ENCODE measurements at places on chromosomes 5 and 9.

DNA sequence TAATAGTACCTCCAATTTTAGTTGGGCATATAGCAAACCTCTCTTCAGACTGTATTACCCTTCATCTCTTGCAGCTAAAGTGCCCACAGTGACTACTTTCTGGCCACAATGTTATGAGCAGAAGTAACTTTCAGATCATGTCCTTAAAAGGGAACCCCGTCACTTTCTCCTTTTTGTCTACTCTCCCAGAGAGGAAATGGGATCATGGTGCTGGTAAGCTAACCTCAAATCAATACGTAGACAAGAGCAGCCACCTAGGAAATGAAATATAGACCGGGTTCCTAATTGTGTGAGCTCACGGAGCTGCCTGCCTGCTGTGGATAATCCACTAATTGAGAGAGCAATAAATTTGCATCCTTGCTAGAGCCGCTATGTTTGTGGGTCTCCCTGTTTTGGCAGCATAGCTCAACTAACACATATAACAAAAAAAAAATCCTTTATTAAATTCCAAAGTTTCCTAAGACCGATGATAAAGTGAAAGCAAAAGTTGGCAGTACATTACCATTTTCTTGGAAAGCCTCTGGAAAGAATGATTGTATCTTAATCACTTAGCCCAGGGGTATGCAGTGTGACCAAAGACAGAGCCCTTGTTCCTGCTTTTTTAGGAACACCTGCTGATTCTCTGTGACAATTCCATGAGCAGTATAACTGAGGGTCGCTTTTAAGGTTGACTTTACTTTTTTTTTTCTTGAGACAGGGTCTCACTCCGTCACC, 5.6 kb upstream of the IL7R start:
- DNase-seq: peak; percentile 54

- no peak for DNase-seq
These were observed 52.2 kb downstream of the ZCCHC7 start for GRCh38 chr9:37172557-37172956.

GRCh38 chr5:83983852-83984251, 263.2 kb upstream of the HAPLN1 start:
- DNase-seq: no peak

DNA sequence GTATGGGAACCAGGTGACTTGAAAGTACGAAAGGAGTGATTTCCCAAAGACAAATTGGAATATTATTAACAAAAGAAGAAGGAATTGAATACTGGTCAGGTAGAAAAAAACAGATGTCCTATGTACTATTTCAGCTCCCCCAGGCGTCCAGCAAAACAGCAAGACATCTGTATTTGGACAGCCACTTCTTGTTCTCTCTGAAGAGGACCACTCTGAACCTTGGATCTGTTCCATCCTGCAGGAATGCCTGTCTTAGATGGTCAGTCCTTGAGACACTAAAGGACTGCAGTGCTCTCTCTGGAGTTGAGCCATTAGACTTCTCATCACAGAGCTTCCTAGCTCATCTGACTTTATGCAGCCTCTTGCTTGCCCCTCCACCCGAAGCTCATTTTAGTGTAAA, 74.4 kb upstream of the RARS1 start:
- DNase-seq: no peak

- DNase-seq: no peak
These were observed 102.9 kb downstream of the LIFR start for GRCh38 chr5:38453506-38453905.

GRCh38 chr9:20023210-20023905, 234.5 kb upstream of the SLC24A2 start:
- DNase-seq: no peak

DNA sequence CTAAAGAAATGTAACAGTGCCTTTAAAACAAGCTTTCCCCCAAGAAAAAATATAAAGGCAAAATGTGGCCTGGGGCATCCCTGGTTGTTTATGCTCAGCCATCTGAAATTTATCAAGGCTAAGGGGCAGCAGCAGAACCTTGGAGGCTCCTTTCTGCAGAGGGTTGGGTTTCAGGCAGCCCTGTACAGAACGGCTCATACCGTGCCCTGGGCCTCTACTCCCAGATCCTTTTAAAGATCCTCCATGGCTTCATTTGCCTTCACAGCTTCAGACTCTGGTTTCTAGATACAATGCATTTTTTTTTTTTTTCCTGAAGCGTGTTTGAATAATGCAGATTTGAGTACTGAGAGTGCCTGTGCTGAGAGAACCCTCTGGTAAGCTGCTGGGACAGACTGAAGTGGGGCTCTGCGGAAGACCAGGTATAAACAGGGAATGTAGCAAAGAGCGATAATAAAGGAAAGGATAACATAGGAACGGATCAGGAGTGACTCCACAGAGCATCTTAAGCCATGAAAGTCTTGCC, 172.7 kb downstream of the DIRAS2 start:
- no peak for DNase-seq

- DNase-seq: no peak
These were observed at the start of gene PRDM12 for GRCh38 chr9:130664251-130665028. Gene PRDM12, plus strand, starts transcription at chr9:130664594. Its CDS starts 60 bp downstream, at chr9:130664654.
